ENCODE measurements at places on chromosomes 1 and 21.

DNA sequence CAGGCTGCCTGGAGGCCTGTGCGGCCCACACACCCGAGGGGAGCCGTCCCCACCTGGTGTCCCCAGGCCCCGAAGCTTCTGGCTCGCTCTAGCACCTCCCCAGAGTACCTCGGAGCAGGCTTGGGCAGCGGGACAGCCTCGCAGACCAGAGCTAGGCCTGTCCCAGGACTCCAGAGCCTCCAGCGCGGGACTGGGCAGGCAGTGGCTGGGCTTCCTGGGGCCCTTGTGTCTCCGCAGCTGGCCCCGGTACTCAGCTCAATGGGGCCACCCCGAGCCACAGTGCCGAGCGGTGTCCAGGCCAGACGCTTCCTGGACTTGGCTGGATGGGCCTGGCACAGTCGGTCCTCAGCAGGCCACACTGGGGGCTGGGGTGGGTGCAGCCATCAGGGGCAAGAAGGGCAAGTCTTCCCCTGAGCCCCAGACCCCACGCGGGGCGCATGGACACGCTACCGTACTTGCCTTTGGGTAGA lies 4.9 kb downstream of the SCNN1D start:
- DNase-seq: no peak

DNA sequence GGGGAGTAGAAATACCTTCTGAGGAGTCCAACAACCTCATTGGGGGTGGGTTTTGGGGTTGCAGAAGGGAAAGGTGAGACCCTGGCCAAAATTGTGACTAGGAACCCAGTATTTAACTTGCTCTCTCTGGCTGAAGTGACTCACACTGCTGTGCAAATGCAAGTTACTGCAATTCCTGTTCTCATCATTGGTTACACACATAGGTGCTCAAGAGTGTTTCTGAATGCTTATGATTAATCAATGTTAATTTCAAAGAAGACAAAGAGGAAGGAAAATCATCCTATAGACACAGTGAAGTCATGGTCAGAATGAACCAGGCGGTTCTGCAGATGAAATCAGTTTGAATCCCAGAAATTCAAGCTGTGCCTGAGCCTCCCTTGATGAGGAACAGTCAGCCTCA lies 3.1 kb downstream of the ASCL5 start:
- no peak for DNase-seq

- DNase-seq: no peak
Observed at GRCh38 chr1:232709386-232709785, 79.5 kb upstream of the SIPA1L2 start.

DNA sequence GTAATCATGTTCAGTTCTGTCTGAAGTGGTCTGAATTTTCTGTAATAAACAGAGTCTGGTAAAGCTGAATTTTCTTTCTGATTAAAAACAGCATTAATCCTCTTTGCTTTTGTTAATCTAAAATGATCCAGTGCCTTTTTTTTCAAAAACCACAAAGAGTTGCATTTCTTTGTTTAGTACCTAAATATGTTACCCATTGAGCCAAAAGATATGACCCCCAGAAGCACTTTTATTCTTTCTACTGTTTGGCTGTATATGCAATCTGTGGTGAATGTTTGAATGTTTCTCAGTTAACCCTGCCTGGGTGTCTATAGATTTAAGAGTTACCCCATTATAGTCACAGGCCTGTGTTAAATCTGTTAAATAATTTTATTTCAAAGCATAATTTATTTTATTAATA lies 394.8 kb downstream of the PTPRC start:
- DNase-seq: no peak

DNA sequence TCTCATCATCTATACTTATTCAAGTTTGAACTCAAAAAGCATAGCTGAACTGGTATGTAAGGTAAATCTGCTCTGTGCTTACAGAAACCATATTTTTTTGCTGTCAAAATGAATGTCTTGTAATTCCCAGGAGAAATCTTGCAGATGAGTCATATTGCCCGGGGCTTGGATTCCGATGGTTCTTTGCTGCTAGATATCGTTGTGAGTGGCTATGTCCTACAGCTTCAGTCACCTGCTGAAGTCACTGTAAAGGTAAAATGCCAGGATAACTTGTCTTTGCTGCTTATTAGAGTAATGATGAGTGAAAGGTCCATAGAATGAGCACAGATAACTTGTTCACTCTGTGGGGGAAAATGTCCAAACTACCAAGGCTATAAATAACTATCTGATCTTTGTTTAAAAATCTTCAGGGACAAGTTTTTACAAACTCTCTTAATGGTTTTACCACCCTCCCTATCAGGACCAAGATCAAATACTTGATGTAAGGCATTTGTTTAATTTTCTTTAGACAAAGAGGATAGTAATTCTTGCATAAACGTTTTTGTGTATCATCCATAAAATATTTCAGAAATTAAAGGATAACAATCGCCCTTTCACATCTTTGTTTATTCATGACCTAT lies 222.3 kb downstream of the TPR start:
- peak; percentile 68 for DNase-seq

DNA sequence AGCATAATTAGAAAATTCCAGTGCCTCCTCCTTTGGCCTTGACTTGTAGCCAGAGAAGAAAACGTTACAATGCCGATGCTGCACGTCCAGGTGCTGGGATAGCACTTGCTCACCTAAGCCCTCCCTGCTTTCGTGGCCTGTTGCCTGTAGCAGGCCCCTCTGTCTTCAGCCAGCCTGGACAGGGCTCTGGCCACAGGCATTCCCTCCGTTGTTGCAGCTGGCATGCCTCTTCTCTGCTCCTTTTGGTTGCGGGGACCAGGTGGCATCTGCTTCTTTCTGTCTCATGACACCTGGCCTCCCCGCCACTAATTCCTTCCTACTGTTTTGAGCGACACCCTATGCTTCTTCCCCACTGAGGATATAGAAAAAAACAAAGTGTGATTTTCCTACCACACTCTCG lies 54.6 kb upstream of the MORC3 start:
- DNase-seq: no peak

DNA sequence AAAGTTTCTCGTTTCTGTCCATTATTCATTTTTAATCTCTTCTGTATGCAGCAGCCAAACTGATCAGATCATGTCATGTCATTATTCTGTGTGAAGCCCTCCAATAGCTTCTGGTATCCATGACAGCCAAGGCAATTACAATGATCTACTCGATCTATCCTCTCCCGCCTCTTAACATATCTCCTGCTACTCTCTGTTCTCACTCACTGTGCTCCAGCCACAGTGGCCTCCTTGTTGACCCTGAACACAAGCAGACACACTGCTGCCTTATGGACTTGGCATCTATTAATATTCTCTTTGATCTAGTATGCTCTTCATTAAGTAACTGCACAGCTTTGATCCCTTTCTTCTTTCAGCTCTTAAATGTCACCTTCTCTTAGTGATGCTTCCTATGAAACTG lies 59.5 kb downstream of the TPR start:
- DNase-seq: no peak

GRCh38 chr1:1072849-1073742 lies 1.0 kb downstream of the RNF223 start:
- no peak for DNase-seq

DNA sequence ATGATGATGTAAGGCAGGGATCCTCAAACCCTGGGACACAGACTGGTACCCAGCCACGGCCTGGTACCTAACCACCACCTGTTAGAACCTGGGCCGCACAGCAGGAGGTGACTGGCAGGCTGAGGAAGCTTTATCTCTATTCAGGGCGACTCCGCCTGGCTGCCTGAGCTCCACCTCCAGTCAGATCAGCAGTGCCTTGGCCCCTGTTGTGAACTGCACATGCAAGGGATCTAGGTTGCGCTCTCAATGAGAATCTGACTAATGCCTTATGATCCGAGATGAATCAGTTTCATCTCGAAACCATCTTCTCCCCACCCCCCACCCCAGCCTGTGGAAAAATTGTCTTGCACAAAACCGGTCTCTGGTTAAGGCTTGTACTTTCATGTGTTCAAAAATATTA lies 4.2 kb downstream of the RNPC3 start:
- DNase-seq: no peak

DNA sequence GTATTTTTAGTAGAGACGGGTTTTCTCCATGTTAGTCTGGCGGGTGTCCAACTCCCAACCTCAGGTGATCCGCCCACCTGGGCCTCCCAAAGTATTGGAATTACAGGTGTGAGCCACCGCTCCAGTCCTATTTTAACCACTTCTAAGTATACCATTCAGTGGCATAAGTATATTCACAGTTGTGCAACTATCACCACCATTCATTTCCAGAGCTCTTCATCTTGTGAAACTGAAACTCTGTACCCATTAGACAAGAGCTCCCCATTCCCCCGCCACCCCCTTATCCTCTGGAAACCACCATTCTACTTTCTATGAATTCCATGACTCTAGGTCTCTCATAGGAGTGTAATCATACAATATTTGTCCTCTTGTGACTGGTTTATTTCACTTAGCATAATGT lies 40.2 kb upstream of the CAMTA1 start:
- no peak for DNase-seq
